Inflammatory macrophage treated with lipopolysaccharide for 4 hours (primary cell): ENCODE measurements at places on chromosomes 12 and 14.
A peak's percentile ranks its signal among the peaks of the same experiment; 100 is the strongest.

DNA sequence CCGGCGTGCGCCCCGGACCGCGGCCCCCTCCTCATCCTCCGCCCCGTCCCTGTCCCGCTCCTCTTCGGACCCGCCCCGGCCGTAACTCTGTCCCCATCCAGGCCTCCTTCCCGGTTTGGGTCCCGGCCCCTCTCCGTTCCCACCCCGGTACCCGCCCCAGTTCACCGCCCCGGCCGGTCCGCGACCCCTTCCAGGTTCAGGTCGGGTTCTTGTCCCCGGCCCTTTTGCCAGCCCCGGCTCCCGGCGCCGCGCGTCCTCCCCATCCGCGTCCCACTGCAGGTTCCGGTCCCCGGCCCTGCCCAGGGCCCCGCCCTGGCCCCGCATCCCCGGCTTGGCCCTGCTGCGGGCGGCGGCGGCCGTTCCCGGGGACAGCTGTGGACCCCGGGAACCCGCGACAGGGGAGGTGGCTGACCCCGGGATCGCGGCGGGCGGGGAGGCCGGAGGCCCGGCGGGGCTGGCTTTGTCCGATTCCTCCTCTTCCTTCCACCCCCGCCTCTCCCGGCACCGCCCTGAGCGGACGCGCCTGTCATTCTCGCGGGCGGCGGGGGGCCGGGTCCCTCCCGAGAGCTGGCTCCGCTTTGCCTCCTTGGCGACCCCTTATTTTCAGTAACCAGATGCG lies 601 bp downstream of the KLC1 start:
- DNase-seq: peak; percentile 48

DNA sequence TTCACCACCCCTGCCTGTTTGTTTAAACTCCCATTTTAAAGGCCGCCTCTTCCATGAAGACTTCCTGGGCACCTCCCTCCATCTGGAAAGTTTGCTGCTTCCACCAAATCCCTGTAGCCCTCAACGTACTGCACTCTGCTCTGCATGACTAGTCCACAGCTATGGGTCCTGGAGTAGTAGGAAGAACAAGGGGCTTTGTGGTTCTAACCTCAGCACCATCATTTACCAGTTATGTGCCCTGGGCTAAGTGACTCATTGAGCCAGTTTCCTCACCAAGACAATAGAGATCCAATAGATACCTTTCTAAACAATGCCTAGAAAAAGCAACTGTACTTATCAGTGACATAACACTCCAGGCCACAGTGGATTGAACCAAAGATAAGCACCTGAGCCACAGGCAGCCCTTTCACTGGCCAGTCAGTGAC lies 8.5 kb upstream of the LTBP2 start:
- no peak for DNase-seq

DNA sequence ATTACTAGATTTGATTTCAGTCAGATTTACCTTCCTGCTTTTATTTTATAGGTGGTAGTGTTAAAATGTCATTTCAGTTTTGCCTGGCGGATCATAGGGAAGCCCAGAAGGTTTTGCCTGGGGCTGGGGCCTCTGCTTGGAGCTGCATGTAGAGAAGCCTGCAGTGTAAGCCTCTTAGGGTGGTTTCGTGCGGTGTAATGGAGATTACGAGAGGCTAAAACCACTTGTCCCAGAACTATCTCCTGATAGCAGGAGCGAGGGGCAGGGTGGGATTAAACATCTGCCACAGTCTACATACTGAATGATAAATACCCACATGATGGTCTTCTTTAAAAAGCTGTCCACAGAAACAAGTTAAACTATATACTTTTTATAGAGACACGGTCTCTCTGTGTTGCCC lies 35.0 kb upstream of the DICER1 start:
- no peak for DNase-seq

DNA sequence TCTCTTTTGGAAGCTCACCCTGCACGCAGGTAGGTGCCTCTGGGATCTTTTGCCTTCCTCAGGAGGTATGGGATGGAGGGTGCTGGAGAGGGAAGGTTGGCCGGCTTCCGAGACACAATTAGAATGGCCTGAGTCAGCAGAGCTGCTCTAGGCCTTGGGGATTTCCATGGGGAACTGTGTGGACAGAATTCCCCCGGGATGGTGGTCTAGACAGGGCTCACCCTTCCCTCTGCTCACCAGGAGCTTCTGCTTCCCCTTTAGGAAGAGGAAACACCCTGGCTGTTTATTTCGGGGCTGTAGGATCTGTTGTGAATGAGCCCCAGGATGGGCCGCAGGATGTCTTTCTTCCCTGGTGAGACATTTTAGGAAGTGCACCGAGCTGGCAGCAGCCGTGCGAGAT lies 43.7 kb upstream of the TMED10 start:
- peak; percentile 40 for DNase-seq
